Stimulated activated CD4-positive, alpha-beta T cell treated with anti-CD3 and anti-CD28 coated beads, Interleukin-4, amount 100 ng/mL, for 48 hours (primary cell): ENCODE measurements at places on chromosomes 1 and 21.

DNA sequence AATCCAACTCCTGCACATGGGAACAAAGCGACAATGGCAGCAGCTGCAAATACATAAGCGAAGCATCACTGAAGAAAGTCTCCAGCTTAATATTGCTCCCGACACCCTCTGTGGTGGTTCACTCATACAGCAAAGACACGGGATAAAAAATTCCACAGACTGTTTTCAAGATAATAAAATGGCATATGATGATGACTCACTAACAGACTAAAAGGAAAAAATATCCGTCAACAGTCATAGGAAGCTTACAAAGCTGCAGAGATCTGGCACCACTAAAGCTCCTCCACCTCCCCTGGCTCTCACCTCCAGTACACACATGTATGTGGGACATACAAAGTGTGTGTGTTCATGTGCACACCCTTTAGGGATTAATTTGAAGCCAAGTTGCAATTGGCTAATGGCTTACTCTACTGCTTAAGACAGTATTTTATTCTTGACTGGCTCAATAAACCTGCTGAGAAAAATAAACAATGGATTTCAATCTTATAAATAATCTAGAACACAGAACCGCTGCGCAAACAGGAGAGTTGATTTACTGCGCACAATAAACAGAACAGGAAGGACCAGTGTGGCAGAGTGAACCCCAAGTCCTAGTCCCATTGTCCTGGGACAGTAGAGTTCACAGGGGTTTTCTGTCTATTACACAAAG is 94.4 kb downstream of the SLC45A1 start:
- no peak for DNase-seq

GRCh38 chr1:109193653-109194590 is 19.8 kb upstream of the SARS1 start:
- peak; percentile 44 for DNase-seq

DNA sequence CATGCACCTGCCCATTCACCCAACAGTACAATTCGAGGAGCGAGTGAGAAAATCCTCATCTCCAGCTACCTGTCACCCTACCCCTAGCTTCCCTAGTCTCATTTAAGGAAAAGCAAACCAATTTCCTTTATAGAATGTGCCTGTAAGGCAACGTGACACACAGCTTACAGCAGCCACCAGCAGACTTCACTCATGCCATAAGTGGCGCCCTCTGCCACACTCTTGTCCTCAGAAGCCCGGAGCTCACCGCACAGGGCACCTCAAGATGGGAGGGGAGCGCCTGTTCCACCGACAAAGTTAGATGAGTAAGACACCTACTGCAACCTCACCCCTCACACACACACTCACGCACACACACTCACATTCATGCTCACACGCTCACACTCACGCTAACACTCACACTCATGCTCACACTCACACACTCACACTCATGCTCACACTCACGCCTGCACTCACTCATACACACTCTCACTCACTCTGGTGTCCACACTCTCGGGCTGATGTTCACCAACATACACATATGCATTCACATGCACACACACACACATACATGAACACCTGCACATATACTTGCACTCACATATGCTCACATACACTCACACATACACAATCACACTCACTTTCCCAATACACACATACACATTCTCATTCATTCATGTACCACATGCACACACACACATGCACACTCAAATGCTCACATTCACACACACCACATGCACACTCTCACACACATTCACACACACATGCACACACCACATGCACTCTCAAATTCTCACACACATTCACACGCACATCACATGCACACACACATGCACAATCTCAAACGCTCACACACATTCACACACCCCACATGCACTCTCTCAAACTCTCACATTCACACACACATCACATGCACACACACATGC is 170.7 kb downstream of the PSMG1 start:
- DNase-seq = no peak

DNA sequence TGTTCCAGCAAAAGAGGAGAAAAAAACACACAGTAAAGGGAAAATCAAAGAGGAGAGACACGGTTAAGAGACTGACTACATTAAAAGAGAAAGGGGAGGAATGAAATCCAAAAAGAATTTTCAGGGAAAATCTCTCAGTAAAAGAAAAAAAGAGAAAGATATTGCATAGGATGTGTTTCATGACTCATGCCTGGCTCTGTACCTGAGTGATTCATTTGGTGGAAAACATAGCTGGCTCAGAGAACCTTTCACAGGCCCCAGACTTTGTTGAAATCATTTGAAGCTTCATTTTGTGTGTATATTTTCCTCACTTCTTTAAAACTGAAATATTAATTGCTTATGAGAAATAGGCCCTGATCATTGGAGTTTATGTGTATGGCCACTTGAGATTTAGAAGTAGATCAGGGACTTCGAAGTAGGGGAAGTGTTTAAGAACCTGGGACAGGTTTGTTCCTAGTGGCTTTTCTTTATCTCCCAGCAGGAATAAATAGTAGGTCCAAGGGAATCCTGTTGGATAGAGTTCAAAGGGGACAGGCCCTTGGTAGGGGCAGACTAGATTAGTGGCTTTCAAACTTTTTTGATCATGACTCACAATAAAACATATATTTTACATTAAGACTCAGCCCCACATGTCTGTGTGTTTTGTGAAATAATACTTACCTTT is 239.1 kb upstream of the SGIP1 start:
- no peak for DNase-seq

DNA sequence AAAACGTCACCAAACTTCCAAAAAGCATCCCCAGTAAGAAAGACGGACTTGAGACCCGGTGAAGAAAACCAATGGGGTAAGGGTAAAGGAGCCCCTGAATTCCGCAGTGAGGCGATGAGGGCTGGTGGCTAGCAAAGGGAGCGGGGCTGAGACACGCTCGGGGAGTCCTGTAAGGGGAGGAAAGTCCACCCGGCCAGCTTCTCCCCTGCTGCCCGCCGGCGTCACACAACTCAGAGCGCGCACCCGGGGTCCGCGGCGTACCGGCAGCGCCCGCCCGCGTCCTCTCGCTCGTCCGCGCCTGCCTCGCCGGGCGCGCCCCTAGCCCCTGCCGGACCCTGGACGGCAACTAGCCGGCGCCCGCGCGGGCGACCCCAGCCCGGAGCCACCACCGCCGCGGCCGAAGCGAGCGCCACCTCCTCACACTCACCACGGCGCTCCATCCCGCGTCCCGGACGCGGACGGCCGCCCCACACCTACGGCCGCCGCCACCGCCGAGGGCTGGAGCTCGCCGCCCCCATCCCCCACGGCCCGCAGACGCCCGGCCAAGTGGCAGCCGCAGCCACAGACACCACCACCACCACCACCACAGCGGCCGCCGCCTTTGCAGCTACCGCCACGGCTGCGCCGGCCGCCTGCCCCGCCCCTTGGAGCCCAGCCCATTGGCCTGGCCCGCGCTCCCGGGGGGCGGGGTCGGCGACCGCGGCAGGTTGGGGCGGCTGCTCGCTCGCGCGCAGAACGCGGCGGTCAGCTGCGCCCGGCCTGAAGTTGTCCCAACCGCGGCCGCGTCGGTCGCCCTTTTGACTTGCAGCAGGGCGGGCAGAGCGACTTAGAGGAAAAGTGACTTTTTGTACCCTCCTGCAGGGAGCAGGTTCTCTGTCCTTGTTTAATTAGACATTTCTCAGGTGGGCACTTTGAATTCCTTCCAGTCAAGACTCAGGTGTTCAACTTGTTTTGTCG is 10.0 kb upstream of the ARHGAP29 start:
- peak; percentile 28 for DNase-seq

- no peak for DNase-seq
Measured at GRCh38 chr1:199177241-199177640, 538.4 kb downstream of the PTPRC start.

- no peak for DNase-seq
Measured at GRCh38 chr1:20727746-20728316, 4.7 kb downstream of the SH2D5 start.

DNA sequence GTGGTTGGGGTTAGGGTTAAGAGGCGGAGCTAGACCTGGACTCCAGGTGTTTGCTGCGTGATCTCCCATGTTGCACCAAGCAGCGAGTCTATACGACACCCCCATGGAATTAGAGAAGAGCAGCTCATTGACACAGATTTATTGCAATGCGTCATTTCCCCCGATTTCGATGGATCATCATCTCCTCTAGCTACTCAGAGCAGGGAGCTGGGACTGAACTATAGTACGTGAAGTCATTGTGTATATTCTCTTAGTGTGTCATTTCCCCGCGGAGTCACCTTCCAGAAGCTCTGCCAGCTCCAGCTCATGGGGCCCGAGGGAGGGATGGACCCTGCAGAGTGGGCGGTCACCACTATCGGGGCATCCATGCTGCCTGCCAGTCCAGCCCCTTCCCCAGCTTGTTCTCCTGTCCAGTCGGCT is 7.5 kb upstream of the C2CD2 start:
- no peak for DNase-seq

DNA sequence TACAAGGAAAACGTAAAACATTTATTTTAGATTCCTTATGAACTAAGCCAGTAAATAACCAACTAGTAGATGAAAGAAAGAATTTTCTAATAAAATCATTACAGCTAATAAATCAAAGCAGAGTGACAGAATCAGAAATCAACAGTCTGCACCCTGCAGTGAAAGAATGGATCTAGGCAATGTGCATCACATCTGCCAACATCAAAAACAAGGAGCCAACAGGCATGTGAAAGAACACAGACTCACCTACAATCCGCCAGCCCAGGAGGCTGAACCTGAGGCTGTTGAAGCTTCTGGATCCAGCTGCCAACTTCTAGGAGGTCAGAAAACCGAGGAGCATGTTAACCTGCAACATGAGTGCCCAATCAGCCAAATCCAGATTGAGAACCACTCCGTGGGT is 196.3 kb downstream of the SETD4 start:
- DNase-seq = no peak

DNA sequence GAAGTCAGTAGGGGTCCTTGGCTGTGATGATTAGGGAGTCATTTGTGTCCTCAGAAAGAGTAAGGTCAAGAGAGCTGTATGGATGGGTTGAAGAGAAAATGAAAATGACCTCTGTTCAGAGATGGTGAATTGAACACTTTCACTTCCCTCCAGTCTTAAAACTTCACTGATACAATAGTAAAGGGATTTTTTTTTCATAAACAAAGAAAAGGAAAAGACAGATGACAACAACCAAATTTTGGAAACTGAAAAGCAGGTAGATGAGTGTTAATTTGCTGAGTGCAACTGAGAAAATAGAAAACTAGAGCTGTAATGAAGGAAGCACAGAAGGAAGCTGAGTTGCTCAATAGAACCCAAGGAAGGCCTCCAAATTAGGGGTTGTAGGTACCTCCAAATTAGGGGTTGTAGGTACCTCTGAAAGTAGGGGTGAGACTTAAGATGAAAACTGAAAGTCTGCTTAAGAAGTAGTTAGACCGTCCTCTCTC is 14.8 kb upstream of the S1PR1 start:
- no peak for DNase-seq

DNA sequence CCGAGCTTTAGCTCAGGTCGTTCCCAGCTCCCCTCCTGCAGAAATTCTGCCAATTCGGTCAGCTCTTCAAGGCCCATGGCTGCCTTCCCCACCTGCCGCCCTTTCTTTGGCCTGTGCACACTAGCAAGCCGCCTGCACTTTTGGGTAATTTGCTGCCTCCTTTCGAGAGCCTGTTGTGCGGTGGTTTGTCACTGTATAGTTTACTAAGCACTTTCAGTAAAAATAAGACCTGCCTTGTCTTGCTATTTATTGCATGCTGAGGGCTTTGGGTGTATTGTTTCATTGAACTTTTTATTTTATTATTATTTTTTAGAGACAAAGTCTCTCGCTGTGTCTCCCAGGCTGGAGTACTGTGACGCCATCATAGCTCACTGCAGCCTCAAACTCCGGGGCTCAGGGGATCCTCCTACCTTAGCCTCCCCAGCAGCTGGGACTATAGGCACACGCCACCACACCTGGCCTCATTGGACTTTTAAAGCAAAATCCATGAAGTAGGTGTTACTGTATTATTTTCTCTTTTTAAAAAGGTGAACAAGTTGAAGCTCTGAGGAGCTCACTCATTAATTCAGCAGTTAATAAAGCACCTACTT is 1.1 kb upstream of the FABP3 start:
- no peak for DNase-seq

DNA sequence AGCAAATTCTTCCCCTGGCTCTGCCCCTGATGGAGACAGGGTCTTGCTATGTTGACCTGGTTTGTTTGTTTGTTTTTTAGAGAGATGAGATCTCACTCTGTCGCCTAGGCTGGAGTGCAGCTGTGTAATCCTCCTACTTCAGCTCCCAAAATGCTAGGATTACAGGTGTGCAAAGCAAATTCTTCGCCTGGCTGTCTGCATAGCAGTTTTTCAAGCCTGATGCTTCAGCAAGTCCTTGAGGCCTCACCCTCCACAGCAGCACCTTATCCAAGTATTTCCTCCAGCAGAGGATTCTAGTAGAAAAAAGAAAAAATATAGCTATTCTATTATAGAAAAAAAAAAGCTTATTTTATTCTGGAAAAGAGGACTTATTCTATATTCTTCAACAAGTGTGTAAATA is 15.1 kb upstream of the RPL5 start:
- DNase-seq = no peak

- DNase-seq = no peak
Measured at GRCh38 chr1:226425431-226426031, 17.6 kb upstream of the PARP1 start.

DNA sequence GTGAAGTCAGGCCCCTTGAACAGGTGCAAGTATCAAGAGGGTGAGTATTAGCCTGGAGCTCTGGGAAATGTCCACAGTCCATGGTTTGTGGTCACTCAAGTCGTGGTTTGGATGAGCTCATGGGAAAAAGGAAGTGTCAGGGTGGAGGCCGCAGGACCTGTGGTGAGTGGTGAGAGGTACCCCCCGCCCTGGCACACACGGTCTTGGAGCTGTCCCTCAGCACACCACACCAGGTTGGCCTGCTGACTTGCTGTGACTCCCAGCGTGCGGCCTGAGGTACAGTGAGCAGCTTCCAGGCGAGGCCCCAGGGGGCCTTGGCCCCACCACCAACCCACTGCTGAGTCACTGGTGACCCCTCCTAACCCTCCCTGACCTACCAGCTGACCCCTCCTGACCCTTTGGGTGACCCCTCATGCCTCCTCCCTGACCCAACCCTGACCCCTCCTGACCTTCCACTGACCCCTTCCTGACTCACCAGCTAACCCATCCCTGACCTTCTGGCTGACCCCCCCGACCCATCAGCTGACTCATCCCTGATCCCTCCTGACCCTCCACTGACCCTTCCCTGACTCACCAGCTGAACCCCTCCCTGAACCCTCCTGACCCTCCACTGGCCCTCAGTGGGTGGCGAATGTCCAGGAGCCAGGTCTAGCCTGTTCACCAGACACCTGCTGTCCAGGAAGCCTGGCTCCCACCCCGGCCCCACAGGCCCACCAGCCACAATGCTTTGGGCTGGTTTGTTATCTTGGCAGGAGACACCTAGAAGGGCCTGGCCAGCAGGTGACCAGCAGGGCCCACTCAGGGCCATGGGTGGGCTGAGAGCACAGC is 34.8 kb upstream of the RNF187 start:
- no peak for DNase-seq
